ENCODE measurements at places on chromosomes 4 and X.

DNA sequence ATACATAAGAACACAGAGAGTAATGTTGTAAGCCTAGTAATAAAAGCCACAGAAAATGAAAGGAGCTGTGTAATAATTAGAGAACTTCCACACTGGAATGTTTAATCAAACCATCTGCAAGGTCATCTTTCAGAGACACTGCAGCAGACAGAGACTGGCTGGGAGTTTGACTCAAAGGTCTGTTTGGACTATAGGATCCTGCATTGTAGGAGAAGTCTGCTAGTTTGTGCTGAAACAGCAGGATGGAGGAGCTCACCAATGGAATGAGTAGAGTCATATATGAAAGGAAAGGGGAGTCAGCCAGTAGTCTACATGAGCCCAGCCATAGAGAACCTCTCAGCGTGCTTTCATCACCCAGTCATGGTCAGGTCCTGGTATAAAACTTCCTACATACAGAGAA lies 4.5 kb upstream of the ACE2 start:
- DNase-seq: no peak

GRCh38 chr4:38939165-38939564 lies 71.6 kb downstream of the FAM114A1 start:
- DNase-seq: no peak

GRCh38 chr4:15413623-15414019 lies 14.2 kb upstream of the C1QTNF7 start:
- DNase-seq: no peak

DNA sequence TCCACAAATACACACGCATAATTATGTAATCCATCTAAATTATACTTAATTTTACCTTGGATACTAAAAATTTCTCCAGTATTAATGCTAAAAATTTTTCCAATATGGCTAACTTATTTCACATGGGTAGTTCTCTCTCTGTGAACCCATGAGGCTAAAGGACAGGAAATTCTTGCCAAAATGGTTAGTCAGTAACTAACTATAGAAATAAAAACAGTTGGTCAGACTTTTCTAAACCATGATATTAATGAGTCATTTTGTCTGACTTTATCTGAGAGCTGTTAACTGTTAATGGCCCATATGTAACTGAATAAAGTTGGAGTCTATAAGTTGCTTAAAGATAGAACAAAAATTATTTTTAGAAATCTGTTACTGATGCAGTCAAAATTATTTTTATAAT lies 549.4 kb downstream of the TLL1 start:
- DNase-seq: no peak

- DNase-seq: no peak
Observed at GRCh38 chr4:152917543-152918395, 18.4 kb upstream of the FHDC1 start.

DNA sequence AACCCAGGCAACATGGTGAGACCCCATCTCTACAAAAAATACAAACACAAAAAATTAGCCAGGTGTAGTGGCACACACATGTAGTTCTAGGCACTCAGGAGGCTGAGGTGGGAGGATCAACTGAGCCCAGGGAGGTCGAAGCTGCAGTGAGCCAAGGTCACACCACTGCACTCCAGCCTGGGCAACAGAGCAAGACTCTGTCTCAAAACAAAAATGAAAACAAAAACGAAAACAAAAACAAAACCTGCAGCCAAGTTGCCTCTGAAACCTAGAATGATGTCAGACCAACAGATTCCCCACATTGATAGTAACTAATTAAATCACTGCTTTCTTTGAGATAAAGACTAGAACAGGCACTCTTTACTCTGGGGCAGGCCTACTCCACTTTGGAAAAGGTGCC lies 104.5 kb downstream of the AMELX start:
- no peak for DNase-seq

- no peak for DNase-seq
Observed at GRCh38 chr4:158259955-158260575, 49.8 kb downstream of the TMEM144 start.

DNA sequence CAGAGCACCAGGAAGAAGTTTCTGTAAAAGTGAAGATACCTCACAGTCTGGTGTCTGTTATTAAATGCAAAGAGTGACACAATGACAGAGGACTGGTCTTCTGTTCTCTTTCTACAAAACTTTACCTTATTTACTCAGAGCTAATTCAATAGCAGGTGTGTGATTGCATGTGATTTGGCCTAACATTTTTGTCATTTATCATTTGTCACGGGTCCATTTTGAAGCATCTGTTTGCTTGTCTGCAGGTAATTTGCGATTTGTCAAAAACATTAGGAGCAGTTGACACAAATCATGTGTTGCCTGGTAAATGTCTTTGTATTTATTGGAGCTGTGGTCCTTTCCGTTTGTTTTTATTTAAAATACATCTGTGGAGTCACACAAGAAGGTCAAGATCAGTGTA lies 1232.4 kb downstream of the STIM2 start:
- no peak for DNase-seq

Measured in cerebellar nuclear complex (tissue), 1 donor.